ENCODE measurements at places on chromosomes 11 and 22.

DNA sequence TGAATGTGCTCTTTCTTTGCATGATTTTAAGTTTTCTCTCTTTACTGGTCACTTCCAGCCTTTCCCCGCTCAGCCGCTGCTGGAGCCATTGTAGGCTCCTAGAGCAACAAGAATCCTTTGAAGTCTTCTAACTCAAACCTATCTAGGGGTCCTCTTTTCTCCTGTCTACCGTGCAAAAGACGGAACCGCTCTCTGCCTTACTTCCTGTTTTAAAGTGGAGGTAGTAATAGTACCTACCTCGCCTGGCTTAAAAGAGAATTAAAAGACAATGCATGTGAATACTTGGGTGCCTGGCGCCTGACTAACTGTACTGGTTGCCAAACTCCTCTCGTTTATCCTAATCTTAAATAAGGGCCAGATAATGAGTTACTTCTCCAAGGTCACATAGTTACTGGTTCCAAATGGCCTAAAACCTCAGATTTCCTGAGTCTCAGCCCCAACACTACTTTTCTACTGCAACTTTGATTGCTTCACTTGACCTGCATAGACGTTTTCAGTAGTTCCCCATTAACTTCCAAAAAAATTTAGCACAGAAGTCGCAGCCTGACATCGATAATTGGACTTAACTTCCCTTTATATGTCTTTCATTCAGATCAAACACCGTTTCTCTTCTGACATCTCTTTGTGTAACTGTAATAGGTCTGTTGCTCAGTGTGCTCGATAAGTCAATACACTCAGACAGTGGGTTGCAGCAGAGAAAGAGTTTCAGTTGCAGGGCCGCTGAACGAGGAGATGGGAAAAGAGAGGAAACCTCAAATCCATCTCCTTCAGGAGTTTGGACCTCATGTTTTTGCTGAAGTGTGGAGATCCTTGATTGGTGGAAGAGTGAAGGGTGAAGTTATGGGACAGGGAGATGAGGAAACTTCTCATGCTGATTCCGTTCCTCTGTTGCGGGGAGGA, 891 bp downstream of the SAMM50 start:
- no peak for DNase-seq

DNA sequence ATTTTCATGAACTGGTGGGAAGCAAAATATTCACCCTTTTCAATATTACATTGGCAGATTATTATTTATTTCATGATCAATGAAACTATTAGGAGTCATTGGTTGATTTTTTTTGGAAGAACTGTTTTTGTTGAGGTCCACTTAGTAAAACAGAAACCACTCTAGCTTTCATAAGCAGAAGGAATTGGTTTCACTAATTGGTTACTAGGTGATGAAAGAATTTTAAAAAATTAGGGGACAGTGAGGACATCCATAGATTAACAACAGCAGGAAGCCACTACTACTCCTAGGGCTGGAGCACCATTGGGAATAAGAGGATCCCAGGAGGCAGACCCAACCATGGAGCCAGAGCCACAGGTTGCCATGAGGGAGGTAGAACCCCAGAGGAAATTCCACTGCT, 74.4 kb upstream of the KCNA4 start:
- no peak for DNase-seq

DNA sequence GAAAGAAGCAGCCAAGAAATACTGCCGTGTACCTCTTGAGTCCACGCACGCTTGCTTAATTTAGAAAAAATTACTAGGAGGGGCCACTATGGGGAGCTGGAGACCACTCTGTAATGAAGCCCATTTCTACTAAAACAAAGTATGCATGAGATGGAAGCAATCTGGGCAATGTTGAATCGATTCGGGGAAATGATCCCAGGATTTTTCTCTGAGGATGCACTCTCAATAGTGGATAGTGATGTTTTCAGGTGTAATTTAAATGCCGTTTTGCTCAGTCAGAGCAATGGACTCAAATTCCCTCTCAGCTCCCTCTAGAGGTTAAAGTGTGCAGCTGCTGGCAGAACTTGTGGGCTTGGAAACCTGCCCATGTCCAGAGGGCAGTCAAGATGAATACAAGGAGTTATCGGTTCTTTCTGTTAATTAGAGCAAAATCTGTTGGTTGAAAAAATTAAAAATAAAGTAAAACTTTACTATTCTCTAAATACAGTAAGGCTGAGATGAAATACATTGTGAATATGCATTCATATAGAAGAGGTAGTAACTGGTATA, 64.1 kb downstream of the ME3 start:
- DNase-seq, result peak; percentile 4

GRCh38 chr11:115316696-115317095, 187.5 kb downstream of the CADM1 start:
- DNase-seq, result no peak

GRCh38 chr11:65224930-65225278, 36.9 kb upstream of the POLA2 start:
- DNase-seq, result no peak

- no peak for DNase-seq
Observed at GRCh38 chr22:32127904-32128303, 31.2 kb downstream of the C22orf42 start.

GRCh38 chr11:3686751-3687150, 15.6 kb upstream of the CHRNA10 start:
- DNase-seq, result no peak

GRCh38 chr11:70532066-70532440, 133.7 kb downstream of the CTTN start:
- no peak for DNase-seq

GRCh38 chr11:111978028-111978771, 41.1 kb downstream of the DIXDC1 start:
- no peak for DNase-seq

- no peak for DNase-seq
Observed at GRCh38 chr11:45939836-45940235, 17.4 kb downstream of the LARGE2 start.

DNA sequence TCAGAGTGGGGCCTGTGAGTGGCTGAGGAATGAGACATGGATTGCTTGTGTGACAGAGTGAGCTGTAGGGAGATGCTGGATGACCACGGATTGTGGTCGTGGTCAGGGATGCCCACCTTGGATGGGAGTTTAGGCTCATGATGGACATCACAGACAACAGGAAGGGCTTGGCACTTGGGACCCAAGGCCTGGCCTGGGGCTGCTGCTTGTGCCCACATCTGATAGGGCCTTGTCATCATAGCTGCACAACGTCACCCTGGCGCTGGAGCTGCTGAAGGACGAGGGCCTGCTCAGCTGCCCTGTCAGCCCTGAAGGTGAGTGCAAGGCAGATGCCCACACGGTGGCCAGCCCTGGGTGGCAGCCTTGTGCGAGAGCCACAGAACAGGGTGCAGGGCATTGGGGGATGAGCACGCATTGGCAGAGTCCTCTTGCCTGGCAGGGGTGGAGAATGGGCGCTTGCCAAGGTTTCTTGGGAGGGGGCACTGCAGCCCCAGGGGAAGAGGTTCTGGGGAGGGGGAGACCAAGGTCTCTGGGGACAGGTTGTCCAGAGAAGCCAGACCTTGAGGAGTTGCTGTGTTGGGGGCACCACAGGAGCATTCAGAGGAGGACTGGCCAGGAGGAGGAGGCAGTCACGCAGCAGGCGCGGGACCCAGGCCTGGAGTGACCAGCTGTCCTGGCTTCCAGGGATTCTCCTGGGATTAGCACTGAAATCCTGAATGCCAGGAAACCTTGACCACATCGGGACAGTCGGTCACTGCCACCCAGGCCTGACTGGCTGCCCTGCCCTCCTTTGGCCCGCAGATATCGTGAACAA, 25.0 kb downstream of the PARVG start:
- no peak for DNase-seq

DNA sequence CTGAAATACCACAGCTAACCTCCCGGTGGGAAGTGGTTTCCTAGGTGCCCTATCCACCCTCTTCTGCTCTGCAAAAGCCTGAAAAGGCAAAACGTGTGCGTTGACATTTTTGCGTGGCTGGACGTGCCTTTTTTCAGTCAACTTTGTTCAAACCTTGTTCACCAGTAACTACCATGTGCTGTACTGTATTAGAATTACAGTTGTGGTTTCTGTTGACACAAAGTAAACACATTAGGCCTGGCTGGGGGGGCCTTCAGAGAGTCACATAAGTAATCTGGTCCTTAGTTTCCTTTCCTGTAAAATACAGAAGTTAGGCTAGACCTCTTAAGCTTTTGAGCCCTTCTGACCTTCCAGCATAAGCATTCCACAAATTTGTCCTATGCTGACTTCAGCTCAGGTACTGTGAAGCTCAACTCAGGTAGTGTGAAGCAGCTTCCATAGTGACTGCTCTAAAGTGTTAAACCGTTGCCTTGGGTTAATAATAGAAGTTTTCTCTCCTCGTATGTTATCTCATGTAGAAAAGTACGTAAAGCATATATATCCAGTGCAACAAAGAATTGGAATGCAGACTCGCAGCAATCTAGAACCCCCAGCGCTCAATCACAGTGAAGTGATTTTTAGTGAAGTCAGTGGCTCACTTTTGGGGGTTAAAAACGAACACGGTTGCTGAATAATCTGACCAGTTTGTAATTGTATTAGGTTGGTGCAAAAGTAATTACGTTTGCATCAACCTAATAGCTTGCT, 1.8 kb downstream of the EWSR1 start:
- DNase-seq, result no peak

DNA sequence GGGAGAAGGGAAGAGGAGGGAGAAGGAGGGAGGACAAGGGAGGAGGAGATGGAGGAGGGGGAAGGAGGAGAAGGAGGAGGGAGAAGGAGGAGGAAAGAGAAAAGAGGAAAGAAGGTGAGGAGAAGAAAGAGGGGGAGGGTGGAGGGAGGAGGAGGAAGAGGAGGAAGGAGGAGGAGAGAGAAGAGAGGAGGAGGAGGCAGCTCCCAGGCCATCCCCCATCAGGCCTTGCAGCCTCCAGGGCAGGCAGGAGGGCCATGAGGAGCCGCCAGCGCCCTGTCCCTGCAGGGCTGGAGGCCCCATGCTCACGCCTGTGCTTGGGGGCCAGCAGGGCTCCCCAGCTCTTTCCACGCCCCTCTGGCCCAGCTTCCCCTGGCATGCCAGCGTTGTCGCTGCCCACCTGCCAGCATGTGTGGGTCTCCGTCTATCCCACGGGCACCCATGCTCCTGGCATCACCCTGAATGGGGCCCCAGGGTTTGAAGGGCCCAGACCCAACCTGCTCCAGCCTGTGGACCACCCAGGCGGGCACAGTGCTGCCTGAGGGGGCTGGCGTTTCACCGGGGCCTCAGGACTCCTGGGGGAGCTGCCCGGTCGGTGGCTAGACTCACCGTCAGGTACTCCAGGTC, 5.2 kb downstream of the TSPAN32 start:
- DNase-seq, result no peak

DNA sequence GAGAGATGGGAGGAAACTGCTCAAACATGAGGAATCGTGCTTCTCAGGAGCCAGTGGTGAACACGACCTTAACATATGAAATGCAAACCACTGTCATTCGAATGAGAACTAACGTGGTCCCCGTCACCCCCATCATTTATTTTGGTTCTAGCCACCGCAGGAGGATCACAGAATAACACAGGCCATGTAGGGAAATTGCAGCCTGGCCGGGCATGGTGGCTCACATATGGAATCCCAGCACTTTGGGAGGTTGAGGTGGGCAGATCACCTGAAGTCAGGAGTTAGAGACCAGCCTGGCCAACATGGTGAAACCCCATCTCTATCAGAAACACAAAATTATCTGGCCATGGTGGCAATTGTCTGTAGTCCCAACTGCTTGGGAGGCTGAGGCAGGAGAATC, 27.1 kb downstream of the KRTAP5-5 start:
- no peak for DNase-seq

GRCh38 chr22:41178425-41178975, 26.6 kb upstream of the L3MBTL2 start:
- no peak for DNase-seq

DNA sequence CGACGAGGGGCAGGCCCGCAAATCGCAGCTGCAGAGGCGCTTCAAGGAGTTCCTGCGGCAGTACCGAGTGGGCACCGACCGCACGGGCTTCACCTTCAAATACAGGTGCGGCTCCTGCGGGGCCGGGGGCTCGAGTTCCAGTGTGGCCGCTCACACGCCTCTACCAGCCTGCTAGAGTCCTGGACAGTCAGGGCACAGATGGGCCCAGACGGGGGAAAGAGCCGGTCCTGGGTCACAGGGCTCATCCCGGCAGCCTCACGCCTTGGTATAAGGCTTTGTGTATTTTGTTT, 506 bp downstream of the MCM5 start:
- no peak for DNase-seq

GRCh38 chr11:15629690-15630321, 515.1 kb downstream of the INSC start:
- no peak for DNase-seq

DNA sequence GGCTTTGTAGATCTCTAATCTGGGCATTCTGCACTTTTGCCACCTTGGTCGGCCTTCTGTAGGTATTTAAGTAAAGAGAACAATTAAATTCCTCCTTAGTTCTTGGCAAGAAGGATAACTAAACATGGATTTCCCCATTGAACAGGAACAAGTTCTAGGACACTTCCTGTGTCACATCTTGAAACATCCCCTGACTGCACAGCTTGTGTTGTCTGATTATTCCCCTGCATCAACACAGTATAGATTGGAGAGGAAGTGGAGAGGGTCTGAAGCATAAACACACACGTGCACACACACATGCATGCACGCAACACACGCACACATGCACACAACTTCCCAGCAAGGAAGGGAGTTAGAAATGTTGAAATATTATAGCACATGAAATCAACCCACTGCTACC, 8.6 kb downstream of the ISX start:
- DNase-seq, result no peak

GRCh38 chr22:20395181-20395906, 1.4 kb downstream of the ZNF74 start:
- no peak for DNase-seq

DNA sequence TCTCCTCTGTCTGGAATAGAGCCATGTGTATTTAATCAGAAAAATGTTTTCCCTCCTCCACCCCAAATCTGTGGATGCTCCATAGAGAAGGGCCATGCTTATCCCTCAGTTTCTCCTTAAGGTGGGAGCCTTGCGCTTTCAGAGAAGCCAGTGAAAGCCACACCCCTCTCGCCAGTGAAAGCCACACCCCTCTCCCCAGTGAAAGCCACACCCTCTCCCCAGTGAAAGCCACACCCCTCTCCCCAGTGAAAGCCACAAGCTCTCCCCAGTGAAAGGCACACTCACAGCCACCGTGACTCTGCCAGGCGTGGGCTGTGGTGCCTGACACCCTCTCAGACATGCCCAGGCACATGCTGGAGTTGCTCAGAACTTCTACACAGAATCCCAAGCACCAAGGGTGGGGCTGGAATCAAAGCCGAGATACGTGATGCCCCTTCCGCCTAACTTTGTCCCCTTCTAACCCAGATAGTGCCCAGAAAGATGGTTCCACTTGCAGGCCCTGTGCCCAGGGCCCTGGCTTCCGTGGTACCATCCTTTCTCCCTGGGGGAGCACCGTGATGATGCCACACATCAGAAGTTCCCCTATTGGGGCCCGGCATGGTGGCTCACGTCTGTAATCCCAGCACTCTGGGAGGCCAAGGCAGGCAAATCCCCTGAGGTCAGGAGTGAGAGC, 16.5 kb upstream of the PRR5 start:
- peak; percentile 82 for DNase-seq

GRCh38 chr11:46003572-46003971, 81.1 kb downstream of the LARGE2 start:
- DNase-seq, result no peak

GRCh38 chr22:48578138-48579042, 1249.3 kb downstream of the BRD1 start:
- DNase-seq, result no peak

GRCh38 chr11:16111690-16112089, 244.7 kb downstream of the SOX6 start:
- no peak for DNase-seq

- DNase-seq, result no peak
Observed at GRCh38 chr11:64580412-64580811, 10.6 kb upstream of the SLC22A12 start.

GRCh38 chr11:113148076-113148475, 166.3 kb upstream of the TTC12 start:
- DNase-seq, result no peak

GRCh38 chr11:134861490-134862104, 449.6 kb upstream of the B3GAT1 start:
- no peak for DNase-seq

Data from activated T-cell treated with anti-CD3 and anti-CD28 coated beads for 4 hours (primary cell).